ENCODE measurements at places on chromosomes 1 and 21.

- DNase-seq = peak; percentile 42
Observed at GRCh38 chr1:203673550-203674411, 47.1 kb downstream of the ATP2B4 start.

DNA sequence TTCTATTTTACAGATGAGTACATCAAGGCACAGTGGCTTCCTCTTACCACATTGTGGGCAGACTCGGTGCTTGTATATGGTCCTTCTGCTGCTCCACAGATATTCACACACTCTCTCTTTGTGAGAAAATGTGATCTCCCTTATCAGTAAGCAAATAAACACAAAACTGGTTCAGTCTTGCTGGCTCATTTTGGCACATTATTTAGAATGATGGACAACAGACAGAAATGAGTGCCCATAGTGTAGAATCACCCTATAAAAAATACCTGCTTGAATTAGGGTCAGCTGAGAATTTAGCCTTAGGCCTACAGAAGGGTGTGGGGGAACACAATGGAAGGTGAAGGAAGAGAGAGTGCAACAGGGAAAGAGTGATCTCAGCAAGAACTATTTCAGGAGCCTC lies 423.1 kb downstream of the HLX start:
- no peak for DNase-seq

- no peak for DNase-seq
Observed at GRCh38 chr21:44893948-44894656, 20.6 kb upstream of the PTTG1IP start.

DNA sequence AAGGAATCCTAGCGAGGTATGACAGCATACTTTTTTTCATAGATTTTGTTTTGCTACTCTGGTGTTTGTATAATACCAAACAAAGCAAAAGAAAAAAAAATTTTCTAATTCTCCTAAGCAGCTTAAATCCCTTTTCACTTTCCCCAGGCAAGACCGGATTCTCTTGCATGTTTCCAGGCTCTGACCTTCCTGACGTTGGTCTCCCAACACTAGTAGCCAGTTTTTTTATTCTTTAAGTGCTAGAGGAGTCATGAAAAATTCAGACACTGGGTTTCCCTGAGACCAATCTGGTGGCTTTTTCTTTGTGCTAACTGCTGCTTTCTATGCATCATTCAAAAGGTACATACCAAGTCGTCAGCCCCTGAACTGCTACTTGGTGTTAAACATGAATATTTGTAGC lies 111.4 kb downstream of the ZNF326 start:
- DNase-seq = no peak

GRCh38 chr1:24085546-24085945 lies 26.4 kb downstream of the MYOM3 start:
- no peak for DNase-seq

DNA sequence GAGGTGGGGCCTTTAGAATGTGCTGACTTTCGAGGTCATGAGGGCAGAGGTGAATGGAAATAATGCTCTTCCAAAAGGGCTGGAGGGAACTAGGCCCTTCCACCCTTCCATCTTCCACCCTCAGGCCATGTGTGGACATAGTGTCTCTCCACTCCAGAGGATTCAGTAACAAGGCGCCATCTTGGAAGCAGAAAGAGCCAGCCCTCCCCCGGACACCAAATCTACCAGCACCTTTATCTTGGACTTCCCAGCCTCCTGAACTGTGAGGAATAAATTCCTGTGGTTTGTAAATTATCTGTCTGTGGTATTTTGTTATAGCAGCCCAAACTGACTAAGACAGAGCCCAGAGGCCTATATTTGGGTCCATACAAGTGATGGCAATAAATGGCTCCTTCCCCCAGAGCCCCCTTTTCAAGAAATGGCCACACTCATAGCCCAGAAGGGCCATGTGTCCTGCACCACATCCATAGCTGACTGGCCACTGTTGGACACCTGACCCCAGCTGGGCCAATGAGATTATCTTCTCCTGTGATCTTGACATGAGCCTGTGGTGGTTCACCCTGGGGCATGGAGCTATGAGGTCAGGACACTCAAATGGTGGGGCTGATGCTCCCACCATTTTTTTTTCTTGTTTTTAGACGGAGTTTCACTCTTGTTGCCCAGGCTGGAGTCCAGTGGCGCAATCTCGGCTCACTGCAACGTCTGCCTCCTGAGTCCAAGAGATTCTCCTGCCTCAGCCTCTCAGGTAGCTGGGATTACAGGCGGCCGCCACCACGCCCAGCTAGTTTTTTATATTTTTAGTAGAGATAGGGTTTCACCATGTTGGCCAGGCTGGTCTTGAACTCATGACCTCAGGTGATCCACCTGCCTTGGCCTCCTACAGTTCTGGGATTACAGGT lies 114.9 kb downstream of the RRAGC start:
- no peak for DNase-seq

GRCh38 chr1:98051065-98051675 lies 130.3 kb upstream of the DPYD start:
- DNase-seq = peak; percentile 87

- no peak for DNase-seq
Observed at GRCh38 chr1:222266223-222267196, 281.4 kb downstream of the HHIPL2 start.

DNA sequence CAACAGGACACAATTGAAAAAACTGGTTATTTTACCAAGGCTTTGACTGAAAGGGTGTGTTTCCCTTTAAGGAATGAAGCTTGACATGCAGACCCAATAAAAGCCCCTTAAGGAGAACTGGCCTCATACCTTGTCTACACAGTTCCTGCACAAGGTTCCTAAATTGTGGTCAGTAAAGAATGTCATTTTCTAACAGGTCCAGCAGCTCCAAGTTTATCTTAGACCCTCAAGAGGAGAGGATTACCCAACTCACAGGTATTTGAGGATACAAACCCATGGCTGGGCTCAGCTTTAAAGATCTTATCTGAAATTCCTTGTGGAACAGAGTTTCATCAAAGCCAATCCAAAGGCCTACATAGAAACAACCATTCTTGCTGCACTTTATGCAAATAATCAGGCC lies 31.4 kb upstream of the CBR3 start:
- DNase-seq = no peak

GRCh38 chr21:17446737-17447136 lies 66.1 kb upstream of the CXADR start:
- DNase-seq = no peak

GRCh38 chr1:201720522-201720844 lies 108.5 kb upstream of the IPO9 start:
- DNase-seq = no peak

DNA sequence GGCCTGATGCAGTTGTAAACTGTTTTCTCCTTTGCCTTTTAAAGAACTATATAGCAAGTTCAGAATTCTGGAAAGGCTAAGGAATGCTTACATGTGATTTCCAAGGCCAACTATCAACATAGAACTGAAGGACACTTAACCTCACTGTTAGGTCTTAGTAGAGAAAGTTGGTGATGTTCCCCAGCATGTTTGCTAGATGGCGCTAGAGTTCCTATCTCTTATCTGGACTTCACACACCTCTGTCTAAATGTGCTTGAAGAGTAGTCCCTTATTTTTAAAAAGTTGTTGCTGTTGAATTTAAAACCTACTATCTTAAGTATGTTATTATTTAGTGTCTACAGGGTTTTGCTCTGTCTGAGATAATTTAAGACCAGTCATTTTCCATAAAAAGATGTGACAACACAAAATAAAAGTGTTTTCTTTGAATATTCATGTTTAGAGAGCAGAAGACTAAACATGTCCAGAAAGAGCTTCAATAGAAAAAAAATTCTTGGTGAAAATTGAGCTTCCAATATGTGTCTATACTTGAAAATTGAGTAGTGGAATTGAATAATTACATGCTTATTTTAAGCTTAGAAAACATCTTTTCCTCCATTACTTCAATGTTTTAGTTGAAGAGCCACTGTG lies 237.3 kb downstream of the S1PR1 start:
- DNase-seq = peak; percentile 17

- DNase-seq = no peak
Observed at GRCh38 chr1:53575955-53576320, 116.7 kb downstream of the DMRTB1 start.

GRCh38 chr1:231000639-231001038 lies 21.7 kb downstream of the ARV1 start:
- DNase-seq = no peak

DNA sequence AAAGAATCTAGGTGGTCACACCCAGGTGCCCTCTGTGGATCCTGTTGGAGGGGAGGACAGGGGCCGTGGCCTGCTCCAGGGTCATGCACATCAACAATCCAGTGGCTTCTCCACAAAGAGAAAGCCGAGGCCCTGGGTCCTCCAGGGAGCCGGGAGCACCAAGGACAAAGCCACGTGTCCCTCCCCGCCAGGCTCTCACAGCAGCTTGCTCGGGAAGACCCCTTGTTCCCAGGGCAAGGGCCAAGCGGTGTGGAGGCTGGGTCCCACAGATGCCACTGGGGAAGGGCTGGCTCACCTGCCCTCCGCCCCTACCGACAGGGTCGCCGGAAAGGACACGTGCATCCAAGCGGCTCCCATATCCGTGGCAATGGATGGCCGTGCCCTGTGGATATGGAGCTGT lies 192.9 kb upstream of the VAMP3 start:
- no peak for DNase-seq

DNA sequence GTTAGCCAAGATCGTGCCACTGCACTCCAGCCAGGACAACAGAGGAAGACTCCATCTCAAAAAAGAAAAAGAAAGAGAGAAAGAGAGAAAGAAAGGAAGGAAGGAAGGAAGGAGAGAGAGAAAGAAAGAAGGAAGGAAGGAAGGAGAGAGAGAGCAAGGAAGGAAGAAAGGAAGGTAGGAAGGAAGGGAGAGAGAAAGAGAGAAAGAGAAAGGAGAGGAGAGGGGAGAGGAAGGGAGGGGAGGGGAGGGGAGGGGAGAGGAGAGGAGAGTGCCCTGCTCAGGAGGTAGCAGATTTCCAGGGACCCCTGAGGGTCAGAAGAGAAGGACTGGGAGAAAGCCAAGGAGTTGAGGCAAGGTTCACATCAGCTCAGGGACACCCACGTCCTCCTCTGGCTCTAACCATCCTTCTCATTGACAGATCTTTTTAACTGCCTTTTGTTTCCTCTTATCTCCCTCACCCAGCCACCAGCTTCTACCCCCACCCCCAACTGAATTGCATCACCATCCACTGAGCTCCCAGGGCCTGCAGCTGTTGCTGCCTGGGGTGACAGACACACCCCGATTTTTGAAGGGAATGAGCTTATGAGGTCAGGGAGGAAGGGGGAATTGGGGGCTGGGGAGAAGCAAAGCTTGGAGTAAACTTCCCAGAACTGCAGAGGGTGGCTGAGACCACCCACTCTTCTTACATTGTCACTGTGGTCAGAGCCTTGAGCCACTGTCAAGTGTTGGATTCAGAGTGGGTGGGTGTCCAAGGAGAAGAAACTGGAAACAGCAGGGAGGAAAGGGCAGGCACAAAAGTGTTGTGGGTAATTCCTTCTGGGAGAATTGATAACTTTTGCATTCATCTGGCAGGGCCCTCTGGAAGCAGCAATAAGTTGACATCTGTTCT lies 91.6 kb downstream of the GLUL start:
- peak; percentile 75 for DNase-seq

GRCh38 chr1:37474697-37475379 lies 458 bp downstream of the ZC3H12A start:
- peak; percentile 53 for DNase-seq

DNA sequence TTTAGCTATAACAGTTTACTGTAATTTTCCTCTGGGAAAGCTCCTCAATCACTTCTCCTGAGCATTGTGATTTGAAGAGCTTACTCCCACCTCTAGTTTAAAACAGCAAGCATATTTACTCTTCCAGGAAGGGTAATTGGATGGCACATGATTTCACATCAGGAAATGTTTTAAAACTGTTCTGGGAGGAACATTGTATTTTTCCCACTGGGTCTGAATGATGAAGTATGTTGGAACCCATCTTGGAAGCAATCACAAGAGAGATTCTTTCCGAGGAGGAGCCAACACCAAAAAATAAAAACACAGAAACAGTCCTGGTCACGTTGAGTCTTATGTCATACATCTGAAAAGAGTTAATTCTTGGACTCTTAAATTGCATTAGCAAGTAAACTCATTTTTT lies 17.3 kb downstream of the MAP10 start:
- DNase-seq = no peak

DNA sequence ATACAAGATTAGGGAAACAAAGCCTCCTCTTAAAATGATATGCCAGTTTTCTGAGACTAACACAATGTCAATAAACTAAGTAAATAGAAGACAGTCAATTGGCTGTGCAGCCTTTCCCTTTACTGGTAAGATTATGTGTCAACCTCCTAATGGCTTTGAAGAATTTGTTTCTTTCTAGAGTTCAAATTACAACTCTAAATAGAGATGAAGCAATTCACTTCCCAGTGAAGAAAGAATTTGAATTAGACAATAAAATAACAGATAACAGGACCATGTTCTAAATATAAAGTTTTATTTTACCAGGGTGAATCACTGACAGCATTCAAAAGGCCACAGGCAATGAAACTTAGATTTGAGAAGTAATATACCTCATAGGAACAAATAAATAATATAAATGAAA lies 680.3 kb downstream of the PLA2G4A start:
- no peak for DNase-seq

GRCh38 chr1:48498096-48498791 lies 26.2 kb upstream of the SPATA6 start:
- DNase-seq = peak; percentile 84

- DNase-seq = no peak
Observed at GRCh38 chr1:84192681-84193080, 48.6 kb downstream of the PRKACB start.

DNA sequence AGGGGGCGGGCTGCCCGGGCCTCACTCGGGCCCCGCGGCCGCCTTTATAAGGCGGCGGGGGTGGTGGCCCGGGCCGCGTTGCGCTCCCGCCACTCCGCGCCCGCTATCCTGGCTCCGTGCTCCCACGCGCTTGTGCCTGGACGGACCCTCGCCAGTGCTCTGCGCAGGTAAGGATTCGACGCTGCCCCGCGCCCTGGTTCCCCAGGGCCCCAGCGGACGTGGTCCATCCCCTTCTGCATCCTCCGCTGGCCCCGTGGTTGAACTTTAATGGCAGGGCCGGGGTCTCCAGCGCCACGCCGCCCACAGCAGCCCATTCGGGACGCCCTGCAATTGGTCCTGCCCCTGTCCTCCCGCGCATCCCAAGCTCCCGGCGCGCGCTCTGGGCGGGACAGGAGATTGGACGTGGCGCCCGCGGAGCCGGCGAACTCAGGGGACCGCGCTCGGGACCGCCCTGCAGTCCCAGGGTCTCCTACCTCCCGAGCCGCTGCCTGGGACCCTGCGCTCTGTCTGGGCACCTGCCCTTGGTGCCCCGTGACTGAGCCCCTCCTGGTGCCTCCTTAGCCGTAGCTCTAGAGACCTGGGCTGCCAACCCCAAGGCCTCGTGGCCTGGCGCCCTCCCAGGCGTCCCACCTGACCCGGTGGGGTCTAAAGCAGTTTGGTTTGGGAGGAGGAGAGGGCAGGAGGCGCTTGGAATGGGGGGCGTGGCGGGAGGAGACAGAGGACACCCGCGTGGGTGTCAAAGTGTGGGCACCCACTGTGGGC lies at the start of gene ALPL:
Gene ALPL (plus strand): TSS at position 73 of the 762 bp plus-strand sequence. CDS start 44,659 bp downstream, outside the sequence.
- DNase-seq = no peak

GRCh38 chr1:4452701-4453100 lies 201.7 kb upstream of the AJAP1 start:
- DNase-seq = no peak

DNA sequence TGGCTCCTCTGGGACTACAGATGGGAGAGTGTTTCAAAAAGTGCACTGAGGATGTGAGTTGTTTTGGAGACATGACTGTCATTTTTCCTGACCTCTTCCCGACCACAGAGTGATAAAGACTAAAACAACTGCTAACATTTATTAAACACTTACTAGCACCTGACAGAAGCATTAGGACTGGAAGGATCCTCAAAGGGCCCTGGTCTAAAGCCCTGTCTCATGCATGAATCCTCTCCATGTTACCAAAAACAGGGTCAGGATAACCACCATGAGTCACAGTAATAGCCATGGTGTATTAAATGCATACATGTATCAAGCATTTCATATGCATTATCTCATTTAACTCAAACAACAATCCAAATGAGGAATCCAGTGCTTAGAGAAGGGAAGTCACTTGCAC lies 11.5 kb downstream of the CYB5RL start:
- DNase-seq = no peak

Measured in suppressor macrophage treated with lipopolysaccharide for 4 hours (primary cell).